PC-9 (cell line): ENCODE measurements at places on chromosomes 5 and 9. TPM values are rescaled to one million over a fixed set of nuclear protein-coding genes. Genes with fewer than 3 reads are reported as not detected.

DNA sequence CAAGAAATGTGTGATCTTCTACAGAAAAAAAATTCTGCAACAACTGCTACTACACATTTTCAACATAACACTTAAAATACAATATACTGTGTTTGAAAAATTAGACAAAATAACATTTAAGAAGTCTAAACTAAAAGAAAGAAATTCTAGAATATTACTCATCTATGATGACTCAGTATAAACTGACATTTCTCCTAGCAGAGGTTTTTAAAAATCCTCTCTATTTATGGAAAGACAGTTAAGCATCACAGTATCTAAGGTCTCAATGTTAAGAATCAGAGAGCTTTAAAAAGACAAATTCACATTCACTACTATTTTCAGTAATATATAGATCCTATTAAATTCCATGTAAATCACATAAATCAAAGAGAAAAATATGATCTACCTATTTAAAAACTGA is 61.3 kb downstream of the NR2F1-AS1 start:
- DNase-seq, result no peak
- H3K36me3 ChIP-seq, result no peaks in the 10 kb centered on the region; the same call in 1 of the 2 replicates
- no peak overlapping the region for H3K4me3 ChIP-seq
- H3K4me1 ChIP-seq, result no peaks in the 10 kb centered on the region

DNA sequence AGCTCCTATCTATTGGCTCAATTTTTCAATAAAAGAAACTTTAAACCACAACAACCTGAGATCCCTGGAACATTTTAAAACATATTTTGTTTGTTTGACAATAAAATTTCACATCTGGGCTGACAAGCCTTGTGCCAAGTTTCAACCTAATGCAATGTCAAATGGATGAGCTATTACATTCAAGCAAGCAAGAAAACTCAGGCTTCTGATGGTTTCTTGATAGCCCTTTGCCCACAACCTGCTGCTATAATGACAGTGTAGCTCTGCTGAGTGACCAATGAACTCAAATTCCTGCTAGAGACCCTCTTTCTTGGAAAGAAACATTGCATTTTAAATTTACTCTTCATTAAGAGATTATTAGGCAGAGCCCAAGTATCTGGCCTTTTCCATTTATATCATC is 472.9 kb downstream of the ARHGEF28 start:
- no peaks in the 10 kb centered on the region for H3K36me3 ChIP-seq
- DNase-seq, result no peak
- H3K27me3 ChIP-seq, result no peaks in the 10 kb centered on the region
- no peak overlapping the region for H3K4me3 ChIP-seq

GRCh38 chr5:60143942-60144549 is 250.5 kb upstream of the PDE4D start:
- H3K36me3 ChIP-seq, result no peaks in the 10 kb centered on the region
- DNase-seq, result no peak
- H3K4me3 ChIP-seq, result no peak overlapping the region
- H3K27ac ChIP-seq, result no peak overlapping the region

DNA sequence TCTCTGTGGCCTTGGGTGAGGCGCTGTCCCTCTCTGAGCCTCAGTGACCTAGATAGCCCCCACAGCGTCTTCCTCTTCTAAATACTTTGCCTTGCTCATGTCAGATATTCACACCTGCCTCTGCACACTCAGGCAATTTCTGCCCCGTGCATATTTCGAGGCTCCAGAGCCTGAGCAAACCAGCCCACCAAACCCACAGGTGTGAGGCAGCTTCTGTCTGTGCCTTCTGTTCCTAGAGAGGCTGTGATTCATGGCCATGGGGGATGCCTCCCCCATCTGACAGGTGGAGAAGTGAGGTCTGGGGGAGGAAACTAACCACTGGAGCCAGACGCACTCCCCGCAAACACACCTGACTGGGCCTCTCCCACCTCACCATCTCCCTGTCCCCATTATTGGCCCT is 42.7 kb upstream of the CPLX2 start:
- H3K36me3 ChIP-seq, result no peaks in the 10 kb centered on the region
- no peaks in the 10 kb centered on the region for H3K27me3 ChIP-seq
- H3K27ac ChIP-seq, result no peak overlapping the region

- no peak for DNase-seq
- H3K4me3 ChIP-seq, result no peak overlapping the region
- no peak overlapping the region for H3K27ac ChIP-seq
- H3K36me3 ChIP-seq, result no peaks in the 10 kb centered on the region
- H3K27me3 ChIP-seq, result no peaks in the 10 kb centered on the region
- H3K4me1 ChIP-seq, result no peaks in the 10 kb centered on the region
Observed at GRCh38 chr5:32475334-32476097, 31.0 kb upstream of the ZFR start.

DNA sequence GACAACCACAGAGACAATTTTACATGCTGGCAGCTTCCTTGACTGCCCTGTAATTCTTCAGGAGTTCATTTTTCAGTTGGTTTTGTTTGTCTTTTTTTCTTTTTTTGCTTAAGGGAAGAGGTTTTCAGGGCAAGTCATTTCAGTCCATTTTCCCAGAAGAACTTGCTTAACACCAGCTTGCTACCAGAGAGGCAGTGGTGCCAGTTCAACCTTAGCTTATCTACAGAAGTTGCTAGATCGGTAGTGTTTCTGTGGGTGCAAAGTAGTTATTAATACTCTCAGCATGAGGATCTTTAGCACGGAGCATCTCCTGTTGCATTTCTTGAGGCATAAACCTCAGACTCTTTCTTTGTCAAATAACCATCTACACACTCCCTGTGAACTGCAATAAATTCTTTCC is 1.1 kb downstream of the SPEF2 start:
- peaks cover 9% of the 10 kb centered on the region for H3K4me1 ChIP-seq
- no peak for DNase-seq
- no peaks in the 10 kb centered on the region for H3K36me3 ChIP-seq
- H3K27me3 ChIP-seq, result no peaks in the 10 kb centered on the region
- peak overlapping the region; percentile 79; the same call in 1 of the 2 replicates for H3K4me3 ChIP-seq
- no peak overlapping the region for H3K27ac ChIP-seq

DNA sequence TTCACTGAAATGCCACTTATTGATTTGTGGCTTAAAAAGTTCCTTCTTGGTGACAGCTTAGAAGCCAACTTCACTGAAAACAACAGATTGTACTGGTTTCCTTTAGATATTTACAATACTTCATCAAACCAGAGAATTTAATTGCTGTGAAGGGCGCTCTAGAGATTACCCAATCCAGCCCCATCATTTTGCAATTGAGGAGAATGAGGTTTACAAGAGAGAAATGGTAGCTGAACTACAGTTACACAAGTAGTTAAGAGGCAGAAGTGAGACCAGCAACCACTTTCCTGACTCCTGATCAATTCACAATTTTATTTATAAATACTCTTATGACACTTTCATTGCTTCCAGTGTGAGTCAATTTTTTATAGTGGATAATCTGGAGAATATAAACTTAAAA is 103.5 kb upstream of the APC start:
- H3K36me3 ChIP-seq, result no peaks in the 10 kb centered on the region
- no peaks in the 10 kb centered on the region for H3K4me1 ChIP-seq
- H3K4me3 ChIP-seq, result no peak overlapping the region

DNA sequence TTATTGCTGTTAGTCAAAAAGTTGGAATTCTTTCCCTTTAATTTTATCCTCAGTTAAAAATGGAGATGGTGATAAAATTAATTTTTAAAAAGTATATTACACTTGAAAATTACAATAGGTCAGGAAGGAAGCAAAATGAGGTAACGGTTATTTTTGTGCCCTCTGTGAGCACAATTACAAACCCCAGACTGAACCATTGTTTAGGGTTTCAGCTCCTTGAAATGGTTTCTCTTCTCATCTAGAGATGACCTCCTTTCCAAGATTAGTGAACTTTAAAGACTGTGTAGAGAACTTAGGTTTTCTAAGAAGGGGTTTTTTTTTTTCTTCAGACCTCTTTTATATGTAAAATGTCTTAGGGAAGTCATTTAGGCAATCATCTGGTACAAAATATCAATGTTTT is 126.2 kb upstream of the CHD1 start:
- no peaks in the 10 kb centered on the region for H3K36me3 ChIP-seq
- H3K4me1 ChIP-seq, result no peaks in the 10 kb centered on the region
- no peaks in the 10 kb centered on the region for H3K27me3 ChIP-seq

- no peak overlapping the region for H3K27ac ChIP-seq
- H3K4me1 ChIP-seq, result no peaks in the 10 kb centered on the region
- no peaks in the 10 kb centered on the region for H3K36me3 ChIP-seq
- no peak overlapping the region for H3K4me3 ChIP-seq
- no peaks in the 10 kb centered on the region for H3K27me3 ChIP-seq
Observed at GRCh38 chr5:79964136-79964535, 26.9 kb downstream of the MTX3 start.

The OR1Q1 gene
- not detected in 2 replicates for total RNA-seq

The N4BP3 gene
- 0.81 and 1.1 TPM in 2 replicates for total RNA-seq

The ZDHHC12 gene
- 102 and 133 TPM in 2 replicates for total RNA-seq

The MRRF gene
- total RNA-seq, result 69.0 and 79.5 TPM in 2 replicates

The SAPCD2 gene
- 46.9 and 50.3 TPM in 2 replicates for total RNA-seq

The BAAT gene
- total RNA-seq, result not detected in 2 replicates
